ENCODE measurements at places on chromosomes 2 and 18.

DNA sequence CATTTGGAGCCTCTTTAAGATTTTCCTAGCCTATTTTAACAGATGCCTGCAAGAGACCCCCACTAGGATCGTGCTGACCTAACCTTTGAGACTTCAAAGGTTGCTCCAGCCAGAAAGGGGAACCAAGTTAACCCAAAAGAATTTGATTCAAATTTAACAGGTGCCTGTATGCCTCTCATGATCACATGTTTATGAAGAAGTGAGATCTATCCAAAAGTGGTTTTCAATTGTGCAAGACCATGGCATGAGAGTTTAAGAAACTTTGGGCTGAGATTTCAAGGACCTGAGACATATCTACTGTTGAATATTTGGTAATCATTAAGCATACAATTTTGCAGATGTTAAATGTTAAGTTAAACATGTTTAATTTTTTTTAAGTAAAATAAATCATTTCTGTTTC, 1.3 kb upstream of the RSAD2 start:
- DNase-seq: no peak

DNA sequence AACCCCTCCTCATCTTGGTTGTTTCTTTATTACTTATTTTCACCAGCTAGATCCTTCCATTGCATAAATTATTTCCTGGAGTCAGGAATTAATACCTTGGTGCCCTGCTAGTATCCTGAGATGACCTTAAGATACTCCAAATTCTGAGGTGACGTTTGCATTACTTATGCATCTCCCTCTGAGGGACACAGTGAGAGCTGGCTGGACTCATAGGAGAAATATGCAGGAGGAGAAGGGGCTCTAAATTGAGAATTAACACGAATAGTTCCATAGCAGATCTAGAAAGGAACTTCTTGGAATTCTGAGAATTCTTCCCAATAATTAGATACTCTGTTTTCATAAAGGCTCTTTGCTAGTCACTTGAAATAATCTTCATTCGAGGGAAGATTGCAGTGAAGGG, 310.6 kb upstream of the ZEB2 start:
- DNase-seq: no peak

DNA sequence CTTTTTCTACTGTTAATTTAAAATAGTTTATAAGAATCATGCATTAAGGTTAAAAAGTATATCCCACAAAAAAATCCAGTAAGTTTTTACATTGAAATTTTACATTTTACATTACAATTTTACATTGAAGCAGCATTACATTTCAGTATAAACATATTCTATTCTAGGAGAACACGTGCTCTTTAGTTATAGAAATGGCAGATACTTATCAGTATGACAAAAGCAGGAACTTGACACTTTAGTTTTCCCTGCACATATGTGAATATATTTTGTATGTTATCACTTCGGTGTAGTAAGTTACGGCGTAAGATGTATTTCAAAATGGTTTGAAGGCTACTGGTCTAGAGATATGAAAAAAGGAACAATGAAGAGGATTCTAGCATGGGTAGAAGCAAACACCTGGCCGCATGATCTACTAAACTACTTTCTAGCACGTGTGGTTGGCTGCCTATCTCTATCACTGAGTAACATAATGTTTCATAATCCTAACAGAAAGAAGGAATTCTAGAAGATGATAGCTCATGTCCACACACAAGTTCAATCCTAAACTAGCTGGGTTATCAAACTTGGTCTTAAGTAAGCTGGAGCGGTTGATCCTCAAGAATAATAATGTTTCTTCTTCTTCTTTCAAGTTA, 5.4 kb downstream of the IMMT start:
- DNase-seq: no peak

DNA sequence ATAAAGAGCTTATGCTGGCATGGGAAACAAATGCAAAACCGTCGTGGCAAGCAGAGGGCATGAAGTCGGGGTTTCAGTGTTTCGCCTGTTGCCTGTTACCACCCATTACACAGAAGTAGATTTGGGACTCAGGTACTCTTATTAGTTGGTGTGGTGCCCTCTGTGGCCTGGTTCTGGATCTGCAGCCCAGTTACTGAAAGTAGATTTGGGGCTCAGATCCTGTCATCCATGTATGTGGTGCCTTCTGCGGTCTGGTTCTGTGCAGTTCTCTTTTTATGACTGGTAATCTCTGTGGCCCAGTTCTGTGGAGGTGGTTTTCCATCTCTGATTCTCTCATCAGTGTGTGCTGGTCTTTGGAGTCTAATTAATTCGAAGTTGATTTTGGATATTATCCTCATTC, 45.2 kb downstream of the ADNP2 start:
- peak; percentile 7 for DNase-seq

- no peak for DNase-seq
These were observed 129.5 kb downstream of the SNTG2 start for GRCh38 chr2:1079873-1080799.

DNA sequence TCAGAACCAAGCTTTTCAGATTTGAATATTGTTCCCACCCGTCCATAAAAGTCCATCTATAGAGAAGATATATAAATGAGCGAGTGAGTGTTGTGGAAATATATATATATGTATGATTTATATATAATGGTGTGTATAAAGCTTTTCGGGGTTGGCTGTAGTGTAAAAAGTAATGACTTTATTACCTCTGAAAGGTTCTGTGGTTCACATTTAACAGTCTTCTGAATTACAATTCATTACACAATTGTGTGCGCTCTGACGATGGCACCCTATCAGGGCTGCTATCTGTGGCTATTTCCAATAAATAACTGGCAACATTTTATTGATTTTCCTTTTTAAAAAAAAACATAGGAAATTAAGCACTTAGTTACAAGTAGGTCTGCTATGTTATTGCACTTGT, 2.7 kb upstream of the BCL11A start:
- DNase-seq: no peak

DNA sequence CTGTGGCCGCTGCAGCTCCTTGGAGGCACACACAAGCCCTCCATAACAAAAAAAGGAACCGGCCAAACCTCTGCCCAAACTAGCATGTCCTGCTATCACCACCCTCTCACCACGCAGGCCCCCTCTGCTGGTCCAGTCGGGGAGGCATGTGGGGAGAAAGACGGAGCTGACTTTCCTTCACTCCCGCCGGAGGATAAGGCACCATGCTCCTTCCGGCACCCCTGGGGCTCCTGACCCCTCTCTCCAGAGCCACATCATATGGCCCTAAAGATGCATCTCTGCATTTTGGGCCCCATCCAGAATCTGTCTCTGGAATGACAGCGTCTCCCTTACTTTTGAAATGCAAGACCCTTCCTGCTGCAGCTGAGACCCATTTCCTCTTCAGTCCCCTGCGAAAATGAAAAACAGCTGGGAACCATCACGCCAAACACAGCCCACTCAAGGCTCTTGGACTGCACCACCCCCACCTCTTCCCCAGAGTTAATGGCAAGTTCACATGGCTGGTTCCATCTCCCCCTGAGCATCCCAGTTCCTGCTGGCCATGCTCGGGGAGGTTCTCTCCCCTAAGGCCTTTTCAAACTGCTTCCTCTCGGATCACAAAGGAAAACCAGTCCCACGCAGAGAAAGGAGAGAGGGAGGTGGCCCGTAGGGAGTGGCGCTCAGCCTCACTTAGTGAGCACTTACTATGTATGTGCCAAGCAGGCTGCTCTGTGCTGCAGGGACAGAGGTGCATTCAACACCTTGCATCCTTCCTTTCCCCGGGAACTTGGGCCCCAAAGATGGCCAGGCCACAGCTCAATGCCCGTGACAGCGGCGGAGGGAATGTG, 35.2 kb upstream of the MLPH start:
- no peak for DNase-seq

DNA sequence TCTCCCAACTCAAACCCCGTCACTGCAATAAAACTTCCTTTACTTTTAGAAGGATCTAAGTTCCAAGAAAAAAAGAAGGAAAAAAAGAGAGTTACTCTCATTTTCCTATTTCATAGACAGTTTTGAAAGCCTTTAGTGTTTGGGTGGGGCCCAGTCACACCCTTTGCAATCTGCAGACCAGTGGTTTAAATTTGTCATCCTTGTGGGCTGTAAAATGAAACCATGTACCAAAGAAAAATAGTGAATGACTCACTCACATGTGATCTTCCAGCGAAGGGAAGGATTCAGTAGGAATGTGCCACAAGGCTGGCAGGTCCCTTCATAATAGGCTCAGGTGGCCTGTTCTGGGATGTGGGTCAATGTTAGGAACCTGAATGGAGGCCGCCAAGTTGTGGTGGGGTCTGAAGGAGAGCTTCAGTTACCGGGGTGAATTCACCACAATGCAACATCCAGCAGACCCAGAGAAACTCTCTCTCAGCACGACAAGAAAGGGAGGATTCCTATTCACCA, 28.3 kb downstream of the ANXA4 start:
- DNase-seq: peak; percentile 90

DNA sequence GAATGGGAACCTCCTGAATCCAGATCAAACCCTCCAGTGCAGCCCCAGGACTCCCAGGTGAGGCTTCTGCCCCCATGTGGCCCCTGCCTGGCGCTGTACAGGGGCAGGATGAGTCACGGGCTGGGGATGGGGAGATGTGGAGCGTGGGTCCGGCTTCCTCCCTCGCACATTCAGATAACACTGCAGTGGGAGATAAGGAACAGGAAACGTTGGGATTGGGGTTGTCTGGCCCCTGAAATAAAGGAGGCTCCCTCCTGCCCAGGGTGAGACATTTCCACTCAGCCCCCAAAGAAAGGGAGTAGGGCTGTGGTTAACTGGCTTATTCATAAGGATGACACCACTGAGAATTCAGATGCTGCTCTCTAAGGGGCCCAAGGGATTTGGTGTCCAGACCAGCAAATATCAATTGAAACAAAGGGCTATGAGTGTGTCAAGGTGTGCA, 30.7 kb downstream of the IGFBP5 start:
- DNase-seq: peak; percentile 35

GRCh38 chr2:30147196-30147714, 448 bp downstream of the YPEL5 start:
- DNase-seq: no peak

- DNase-seq: no peak
These were observed 2.4 kb downstream of the OSR1 start for GRCh38 chr2:19355931-19356544.

DNA sequence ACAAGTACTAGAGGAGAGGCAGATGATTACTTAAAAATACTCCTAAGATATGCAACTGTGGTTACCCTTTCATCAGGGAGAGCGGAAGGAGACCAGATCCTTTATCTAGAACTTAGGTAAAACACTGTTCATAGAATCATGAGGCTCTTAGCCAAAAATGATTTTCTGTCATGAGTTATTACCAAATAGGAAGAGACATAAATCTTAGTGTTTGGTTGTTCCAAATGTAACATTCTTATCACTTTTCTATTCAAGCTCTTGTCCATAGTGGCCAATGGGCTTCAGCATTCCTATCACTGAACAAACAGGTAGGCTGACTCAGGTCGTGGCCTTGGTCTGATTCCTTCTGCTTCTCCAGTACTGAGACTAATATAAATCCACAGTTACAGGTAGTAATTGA, 38.5 kb downstream of the RPRD1A start:
- no peak for DNase-seq

GRCh38 chr2:148813603-148814065, 61.4 kb upstream of the KIF5C start:
- peak; percentile 33 for DNase-seq

- no peak for DNase-seq
These were observed 339.7 kb downstream of the TNS1 start for GRCh38 chr2:217662984-217663602.

GRCh38 chr2:236984046-236984445, 101.6 kb upstream of the COPS8 start:
- DNase-seq: no peak

DNA sequence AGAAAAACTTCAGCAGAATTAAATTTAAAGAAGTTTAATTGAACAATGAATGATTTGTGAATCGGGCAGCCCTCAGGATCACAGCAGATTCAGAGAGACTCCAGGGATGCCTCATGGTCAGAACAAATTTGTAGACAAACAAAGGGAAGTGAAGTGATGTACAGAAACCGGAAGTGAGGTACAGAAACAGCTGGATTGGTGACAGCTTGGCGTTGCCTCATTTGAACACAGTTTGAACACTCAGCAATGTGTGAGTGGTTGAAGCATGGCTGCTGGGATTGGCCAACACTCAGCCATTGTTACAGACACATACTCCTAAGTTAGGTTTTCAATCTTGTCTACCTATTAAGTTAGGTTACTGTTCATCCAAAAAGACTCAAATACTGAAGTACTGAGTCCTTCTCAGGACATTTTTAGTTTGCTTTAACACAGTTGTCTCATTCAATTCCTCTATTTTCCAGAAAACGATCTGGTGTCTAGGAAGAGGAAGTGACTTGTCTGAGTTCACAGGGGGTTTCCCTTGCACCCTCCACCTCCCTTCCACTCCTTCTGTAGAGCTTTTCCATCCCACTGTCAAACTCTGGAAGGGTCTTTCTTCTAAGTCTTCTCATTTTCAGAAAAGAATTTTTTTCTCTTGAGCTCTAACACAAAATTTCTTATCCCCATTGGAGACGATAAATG, 137.9 kb downstream of the SLC4A3 start:
- DNase-seq: no peak

GRCh38 chr2:72198532-72199241, 51.0 kb upstream of the CYP26B1 start:
- DNase-seq: peak; percentile 37

DNA sequence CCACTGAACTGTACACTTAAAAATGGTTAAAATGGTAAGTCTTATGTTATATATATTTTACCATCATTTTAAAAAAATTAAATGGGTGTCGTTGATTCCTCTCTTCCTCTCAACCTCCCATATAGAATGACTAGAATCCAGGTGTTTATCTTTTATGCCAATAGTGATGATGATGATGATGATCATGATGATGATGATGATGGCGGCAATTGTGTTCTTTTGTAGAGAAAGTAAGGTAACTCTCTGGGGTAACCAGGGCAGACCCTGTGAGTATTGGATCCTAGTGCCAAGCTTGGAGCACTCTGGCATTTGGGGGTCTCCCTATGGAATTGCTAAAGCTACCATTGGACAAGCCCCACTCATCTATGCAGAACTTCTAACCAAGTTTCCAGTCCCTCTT, 113.6 kb downstream of the GLI2 start:
- no peak for DNase-seq

GRCh38 chr18:69889009-69889408, 58.7 kb downstream of the CD226 start:
- DNase-seq: no peak

GRCh38 chr2:156379071-156379470, 46.5 kb upstream of the NR4A2 start:
- DNase-seq: no peak

Measured in small intestine (tissue), 16 donors.